ENCODE measurements at places on chromosomes 6 and 20.

DNA sequence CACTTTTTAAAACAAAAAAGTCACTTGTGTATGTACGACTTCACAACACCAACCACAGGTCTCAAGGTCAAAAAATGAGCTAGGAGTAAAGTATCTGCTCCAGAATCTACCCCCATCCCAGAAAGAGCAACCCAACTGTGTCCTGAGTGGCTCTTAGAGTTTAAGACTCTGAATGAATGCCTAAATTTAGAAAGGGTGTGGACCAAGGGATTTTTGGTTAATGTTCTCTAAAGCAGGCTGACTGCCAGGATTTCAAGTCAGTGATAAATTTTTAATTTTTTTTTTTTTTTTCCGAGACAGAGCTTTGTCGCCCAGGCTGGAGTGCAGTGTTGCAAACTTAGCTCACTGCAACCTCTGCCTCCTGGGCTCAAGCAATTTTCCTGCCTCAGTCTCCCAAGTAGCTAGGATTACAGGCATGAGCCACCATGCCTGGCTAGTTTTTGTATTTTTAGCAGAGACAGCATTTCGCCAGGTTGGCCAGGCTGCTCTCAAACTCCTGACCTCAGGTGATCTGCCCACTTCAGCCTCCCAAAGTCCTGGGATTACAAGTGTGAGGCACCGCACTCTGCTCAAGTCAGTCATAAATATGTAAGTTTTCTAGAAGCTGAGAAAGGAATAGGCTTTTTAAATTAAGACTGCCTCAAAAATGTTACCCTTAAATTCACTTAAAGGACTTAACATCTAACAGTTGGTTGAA is 20.2 kb downstream of the STAU1 start:
- no peak for DNase-seq

- DNase-seq, result no peak
These were observed 2.9 kb upstream of the ZBTB46 start for GRCh38 chr20:63833776-63834490.

GRCh38 chr6:15359335-15359862 is 113.5 kb downstream of the JARID2 start:
- no peak for DNase-seq

DNA sequence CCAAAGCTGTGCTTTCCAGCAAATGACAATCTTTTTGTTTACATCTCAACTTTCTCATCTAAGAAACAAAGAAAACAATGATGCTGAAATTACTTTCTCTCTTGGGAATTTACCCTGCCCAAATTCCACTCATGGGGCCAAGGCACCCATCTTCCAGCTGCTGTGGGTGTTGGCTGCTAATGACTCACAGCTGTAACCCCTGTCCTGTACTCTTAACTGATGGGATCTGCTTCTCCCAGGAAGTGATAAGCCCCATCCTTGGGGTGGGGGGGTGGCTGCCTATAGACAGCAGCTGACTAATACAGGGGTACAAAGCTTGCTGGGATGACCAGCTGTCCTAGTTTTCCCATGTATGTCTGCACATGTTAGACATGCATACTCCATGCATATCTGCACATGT is 938.6 kb downstream of the C6orf118 start:
- DNase-seq, result no peak

DNA sequence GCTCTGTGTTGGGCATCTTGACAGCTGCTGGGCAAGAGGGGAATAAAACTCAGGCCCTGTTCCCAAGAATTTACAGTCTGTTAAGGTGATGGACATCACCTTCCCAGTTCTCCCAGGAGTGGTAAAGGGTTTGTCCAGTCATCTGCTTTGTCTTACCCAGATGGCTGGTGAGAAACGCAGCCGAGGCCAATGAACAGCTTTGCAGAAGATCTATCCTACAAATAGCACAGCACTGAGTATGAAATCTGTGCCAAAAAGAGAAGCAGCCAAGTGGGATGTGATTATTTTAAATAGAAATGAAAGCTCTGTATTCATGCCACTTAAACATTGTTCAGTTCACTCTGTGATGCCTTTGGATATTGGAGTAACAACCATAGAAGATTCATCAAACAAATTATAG is 132.7 kb upstream of the SLC22A16 start:
- DNase-seq, result no peak

DNA sequence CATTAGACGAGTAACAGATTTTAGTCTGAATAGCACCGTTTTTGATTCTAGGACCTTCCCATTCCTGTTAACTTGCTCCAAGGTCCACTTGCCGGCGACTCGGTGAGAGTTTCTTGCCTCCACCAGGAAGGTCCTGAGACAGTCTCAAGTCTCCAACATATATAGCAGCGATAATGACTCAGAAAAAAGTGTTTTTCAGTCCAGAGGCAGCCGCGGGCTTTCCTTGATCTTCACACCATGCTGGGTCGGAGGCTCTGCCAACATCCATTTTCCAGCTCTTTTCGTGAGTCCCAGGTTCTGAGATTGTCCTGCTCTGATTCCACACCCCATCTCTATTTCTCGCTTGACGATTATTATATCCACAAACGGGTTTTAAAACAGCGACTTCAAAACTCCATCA is 170.5 kb downstream of the GPX5 start:
- no peak for DNase-seq

DNA sequence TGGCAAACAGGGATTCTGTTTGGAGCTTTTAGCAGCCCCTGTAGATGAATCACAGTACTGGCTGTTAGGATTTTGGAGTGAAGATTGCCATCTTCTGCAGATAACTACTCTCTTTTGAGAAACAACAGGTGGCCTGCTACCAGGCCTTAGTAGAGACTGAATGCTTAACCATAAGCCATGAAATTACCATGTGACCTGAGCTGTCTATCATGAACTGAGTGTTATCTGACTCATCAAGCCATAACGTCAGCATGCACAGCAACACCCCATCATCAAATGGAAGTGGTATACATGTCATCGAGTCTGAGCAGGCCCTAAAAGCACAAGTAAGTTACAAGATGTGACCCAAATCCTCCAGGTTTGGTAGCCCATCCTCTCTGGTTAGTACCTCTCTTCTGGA is 132.6 kb downstream of the GPR63 start:
- no peak for DNase-seq

- no peak for DNase-seq
These were observed 97.8 kb upstream of the PRDM1 start for GRCh38 chr6:105988321-105988720.

- DNase-seq, result no peak
These were observed 200.3 kb downstream of the EDN1 start for GRCh38 chr6:12490351-12490903.

DNA sequence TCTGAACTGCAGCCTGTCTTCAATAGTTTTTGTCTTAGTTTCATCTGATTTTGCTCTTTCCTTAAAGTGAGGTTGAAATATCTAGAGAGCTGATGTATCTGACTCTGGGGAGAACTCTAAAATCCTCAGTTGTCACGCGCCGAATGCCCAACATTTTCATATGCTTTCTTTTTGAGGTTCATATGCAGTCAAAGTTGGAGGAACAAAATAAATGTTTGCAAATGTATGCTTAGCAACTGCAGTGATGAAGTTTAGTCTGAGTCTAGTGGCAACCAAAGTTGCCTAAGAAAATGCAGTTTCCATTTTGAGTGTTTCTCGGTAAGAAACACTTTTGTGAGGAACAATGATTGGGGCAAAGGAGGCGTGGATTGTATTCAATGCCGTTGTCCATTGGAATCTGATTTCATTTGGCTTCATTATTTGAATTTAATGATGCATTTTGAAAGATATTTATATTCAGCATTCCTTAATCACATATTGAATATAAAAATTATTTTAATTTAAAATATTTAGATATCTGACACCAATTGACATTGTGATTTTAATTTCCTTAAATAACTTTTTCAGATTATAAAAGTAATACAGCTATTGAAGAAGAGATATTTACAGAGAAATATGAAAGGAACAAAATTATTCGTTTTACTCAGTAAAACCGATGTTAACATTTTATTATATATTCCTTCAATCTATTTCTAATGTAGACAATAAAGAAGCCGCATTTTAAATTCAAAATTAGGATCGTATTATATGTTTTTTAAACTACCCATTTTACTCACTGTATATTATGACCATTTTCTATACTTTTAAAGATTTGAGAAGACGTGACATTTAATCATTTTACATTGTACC is 122.0 kb downstream of the PLEKHG1 start:
- no peak for DNase-seq

GRCh38 chr6:158026901-158027589 is 45.4 kb downstream of the SYNJ2 start:
- no peak for DNase-seq

- DNase-seq, result no peak
These were observed 77.8 kb downstream of the ZFAND3 start for GRCh38 chr6:37897321-37897720.

- DNase-seq, result no peak
These were observed 5.9 kb downstream of the RRAGD start for GRCh38 chr6:89406141-89406540.

DNA sequence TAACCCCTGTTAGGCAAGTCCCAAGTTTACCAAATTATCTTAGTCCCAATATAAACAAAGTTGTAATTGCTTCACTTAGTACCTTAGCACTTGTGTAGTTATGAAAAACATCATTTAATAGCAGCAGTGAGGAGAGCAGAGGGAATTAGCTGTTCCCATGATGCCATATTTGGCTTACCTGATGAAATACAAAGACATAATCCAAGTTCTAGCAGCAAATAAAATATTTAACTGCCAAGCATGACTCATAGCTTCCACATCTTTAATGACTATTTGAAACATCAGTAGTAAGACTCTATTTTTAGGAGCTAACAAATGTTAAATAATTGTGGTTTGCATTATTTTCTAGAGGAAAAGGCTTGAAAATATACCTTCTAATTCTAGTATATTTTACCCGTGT is 94.0 kb upstream of the MCHR2 start:
- DNase-seq, result no peak

GRCh38 chr6:101585501-101585900 is 192.0 kb downstream of the GRIK2 start:
- no peak for DNase-seq

DNA sequence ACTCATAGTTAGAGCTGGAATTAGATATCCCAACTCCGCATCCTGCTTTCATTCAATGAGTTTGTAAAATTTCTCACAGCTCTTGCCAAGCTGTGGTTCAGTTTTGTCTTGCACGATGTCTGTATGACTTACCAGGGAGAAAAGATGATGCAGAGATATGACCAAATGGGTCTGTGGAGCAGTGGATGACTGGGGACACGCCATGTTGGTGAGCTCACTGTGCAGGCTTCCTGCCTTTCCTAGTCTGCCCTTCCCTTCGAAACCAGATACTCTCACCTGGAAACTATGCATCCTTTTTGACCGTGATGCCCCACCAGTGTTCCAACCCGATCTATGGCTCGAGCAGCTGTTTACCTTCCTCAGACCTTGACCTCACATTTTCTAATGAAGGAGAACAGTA is 262.7 kb upstream of the BMP2 start:
- no peak for DNase-seq

DNA sequence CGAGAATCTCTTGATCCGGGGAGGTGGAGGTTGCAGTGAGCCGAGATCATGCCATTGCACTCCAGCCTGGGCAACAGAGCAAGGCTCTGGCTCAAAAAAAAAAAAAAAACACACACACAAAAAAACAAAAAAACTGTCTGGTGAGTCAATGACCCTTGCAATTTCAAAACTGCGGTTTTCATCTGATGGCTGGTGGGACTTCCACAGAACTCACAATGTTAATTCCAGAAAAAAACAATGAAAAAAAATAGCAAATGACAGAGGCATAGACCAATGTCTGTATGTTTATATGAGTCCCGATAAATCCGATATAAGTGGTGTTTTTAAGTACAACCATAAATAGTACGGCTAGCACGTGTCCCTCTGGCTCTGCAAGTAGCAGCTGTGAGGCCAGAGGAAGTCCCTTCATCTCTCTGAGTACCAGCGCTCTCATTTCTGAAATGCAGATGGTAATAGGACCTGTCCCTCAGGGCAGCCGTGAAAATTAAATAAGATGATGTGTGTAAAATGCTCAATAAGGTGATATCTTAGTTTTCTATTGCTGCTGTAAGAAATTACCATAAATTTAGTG is 21.9 kb upstream of the PTPN1 start:
- DNase-seq, result no peak

- no peak for DNase-seq
These were observed 22.8 kb upstream of the SLC23A2 start for GRCh38 chr20:5024103-5024502.

DNA sequence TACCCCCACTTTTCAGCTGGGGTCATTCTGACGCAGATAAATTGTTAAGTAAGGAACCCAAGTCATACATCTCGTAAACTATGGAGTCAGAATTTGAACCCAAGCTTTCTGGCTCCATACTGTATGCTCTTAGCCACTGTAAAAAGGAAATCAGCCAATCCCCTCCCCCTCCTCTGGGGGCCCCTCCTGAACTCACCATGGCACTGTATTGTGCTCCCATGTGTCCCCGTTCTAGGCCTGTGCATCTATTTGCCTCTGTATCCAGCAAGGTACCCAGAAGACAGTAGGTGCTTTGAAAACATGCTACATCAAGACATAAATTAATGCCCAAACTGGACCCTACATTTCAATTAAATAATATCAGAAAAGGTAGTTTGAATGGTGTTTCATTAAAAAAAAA is 98.5 kb downstream of the PREP start:
- no peak for DNase-seq

GRCh38 chr6:19772891-19773290 is 64.3 kb upstream of the ID4 start:
- no peak for DNase-seq

GRCh38 chr6:14270925-14271788 is 153.6 kb downstream of the CD83 start:
- DNase-seq, result peak; percentile 5

DNA sequence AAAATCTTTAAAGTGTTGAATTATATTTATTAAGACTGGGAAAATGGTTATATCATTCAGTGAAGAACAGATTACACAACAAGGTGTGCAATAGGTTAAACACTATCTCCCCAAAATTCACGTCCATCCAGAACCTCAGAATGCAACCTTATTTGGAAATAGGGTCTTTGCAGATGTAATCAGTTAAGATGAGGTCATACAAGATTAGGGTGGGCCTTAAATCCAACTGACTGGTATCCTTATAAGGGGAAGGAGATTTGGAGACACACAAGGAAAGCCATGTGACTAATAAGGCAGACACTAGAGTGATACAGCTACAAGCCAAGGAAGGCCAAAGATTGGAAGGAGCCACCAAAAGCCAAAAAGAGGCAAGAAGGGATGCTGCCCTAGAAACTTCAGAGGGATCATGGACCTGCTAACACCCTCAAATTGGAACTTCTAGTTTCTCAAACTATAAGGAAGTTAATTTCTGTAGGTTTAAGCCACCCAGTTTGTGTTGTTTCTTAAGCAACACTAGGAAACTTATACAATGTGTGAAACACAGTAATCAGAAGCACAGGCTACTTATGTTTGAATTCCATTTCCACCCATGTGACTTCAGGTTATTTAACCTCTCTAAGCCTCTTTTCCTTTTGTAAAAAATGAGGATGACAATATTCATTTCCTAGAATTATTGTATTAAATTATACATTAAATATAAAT is 16.9 kb downstream of the ILRUN start:
- no peak for DNase-seq

DNA sequence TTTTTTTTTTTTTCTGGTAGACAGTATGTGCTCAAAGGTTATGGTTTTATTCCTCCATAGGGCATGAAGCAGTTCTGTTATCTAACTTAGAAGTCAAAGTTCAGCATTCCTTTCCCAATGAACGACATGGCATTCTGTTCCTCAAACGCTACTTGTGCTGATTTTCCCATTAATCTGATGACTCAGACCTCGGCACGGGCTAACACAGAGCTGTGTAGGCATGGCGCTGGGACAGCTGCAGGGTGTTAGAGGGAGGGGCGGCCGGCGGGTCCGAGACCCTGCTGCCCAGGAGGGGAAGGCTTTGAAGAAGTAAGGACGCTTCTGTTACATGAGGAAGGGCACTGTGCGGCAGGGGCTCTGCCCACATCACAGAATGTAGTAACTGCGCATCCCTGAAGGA is 93.6 kb upstream of the AGPAT4 start:
- DNase-seq, result no peak
